CD4-positive, alpha-beta T cell treated with Interleukin-2 at 100 ng/mL for 4 hours (primary cell): ENCODE measurements at places on chromosomes 16 and 17.

DNA sequence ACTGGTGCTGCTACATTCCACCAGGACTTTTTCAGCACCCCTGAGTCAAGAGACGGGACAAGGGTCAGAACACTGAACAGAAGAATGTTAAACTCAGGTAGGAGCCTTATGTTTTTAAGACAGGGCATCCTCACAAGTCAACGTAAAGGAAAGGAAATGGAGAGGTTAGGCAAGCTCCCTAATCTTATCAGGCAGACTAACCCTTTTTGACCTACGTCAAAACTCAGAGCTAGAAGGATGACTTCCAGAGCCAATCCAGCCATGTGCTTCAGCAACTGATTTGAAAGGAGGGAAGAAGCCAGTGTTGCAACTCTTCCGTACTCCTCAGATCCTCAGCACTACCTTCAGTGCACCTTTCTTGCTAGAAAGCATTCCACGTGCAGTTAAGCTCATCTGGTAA, 46.8 kb downstream of the REXO5 start:
- DNase-seq, result no peak

- no peak for DNase-seq
These were observed 211.6 kb upstream of the SDK2 start for GRCh38 chr17:73855720-73856333.

GRCh38 chr16:54411544-54411943, 125.0 kb upstream of the IRX3 start:
- DNase-seq, result no peak

DNA sequence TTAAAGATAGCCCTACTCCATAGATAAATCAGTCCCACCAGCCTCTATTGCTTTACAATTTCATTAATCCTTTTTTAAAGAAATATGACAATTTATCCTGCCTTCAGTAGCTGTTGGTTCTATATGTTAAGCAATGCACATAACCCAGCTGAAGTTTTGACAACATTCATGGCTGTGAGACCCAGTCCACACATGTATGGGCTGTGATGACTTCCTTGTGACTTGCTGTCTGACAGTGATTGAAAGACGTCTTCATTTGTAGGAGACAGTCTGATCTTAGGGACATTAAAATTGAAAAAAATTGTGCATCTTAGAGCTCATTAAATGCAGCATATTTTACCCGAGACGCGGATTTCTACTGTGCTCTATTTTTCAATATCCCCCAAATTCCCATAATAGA, 252.0 kb upstream of the ASIC2 start:
- DNase-seq, result no peak

DNA sequence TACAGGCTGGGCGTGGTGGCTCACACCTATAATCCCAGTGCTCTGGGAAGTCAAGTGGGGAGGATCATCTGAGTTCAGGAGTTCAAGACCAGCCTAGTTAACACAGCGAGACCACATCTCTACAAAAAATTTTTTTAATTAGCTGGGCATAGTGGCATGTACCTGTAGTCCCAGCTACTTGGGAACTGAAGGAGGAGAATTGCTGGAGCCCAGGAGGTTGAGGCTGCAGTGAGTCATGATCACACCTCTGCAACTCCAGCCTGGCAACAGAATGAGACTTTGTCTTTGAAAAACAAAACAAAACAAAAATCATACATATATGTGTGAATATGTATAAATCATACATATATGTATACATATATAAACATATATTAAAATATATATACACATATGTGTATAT, 54.1 kb upstream of the MARCHF10 start:
- no peak for DNase-seq

- no peak for DNase-seq
These were observed 162.0 kb downstream of the SDK2 start for GRCh38 chr17:73482251-73482716.

GRCh38 chr16:71676236-71676635, 48.3 kb downstream of the PHLPP2 start:
- no peak for DNase-seq

- no peak for DNase-seq
These were observed 40.2 kb downstream of the ARL4D start for GRCh38 chr17:43439041-43439440.

DNA sequence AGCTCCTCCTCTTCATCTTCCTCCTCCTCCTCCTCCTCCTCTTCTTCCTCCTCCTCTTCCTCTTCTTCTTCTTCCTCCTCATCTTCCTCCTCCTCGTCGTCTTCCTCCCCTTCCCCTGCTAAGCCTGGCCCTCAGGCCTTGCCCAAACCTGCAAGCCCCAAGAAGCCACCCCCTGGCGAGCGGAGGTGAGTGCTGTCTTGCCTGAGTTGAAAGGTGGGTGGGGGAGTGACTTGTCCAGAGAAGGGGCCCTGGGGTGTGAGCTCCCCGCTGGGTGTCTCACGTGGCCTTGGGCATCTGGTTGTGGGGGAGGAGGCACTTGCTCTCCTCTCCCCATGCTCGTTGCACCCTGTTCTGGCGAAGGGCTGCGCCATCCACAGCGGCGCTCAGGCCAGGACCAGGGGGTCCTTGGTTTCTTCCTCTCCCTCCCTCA, 8.0 kb downstream of the ELOB start:
- no peak for DNase-seq

DNA sequence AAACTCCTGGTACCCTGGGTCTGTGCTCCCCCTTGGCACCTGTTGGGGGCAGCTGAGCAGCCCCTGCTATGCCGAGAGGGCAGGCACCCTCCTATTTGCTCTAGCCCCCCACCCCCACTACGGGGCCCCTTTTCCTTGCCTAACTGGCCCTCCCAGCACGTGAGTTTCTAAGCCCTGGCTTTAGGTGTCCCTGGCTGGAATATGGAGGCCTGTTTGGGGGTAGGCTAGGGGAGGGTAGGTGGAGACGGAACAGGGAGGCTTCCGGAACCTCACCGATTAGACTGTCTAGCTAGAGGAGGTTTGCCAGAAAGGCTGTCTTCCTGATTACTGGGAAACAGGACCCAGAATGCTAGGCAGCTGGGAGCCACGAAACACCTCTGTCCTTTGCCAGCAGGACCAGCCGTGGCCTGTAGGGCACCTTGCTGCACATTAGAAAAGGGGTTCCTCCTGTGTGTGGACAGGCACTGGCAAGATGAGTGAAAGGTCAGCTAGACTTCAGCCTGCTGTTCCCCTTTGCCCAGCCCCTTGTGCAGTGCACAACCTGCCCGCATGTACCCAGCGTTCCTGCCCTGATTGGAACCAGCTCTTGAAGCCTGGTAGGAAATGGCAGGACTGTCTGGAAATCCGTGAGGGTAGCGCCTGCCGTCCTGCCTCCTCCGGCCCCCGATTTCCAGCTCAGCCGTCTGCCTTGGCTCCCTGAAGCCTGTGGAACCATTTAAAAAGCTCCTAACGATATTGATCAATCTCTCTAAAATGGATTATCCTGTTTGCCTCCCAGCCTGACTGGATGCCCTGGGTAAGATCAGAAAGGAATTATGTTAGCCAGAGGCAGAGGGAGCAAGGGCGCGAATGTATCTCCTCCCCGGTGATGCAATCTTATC, 83.4 kb upstream of the GSE1 start:
- DNase-seq, result no peak

DNA sequence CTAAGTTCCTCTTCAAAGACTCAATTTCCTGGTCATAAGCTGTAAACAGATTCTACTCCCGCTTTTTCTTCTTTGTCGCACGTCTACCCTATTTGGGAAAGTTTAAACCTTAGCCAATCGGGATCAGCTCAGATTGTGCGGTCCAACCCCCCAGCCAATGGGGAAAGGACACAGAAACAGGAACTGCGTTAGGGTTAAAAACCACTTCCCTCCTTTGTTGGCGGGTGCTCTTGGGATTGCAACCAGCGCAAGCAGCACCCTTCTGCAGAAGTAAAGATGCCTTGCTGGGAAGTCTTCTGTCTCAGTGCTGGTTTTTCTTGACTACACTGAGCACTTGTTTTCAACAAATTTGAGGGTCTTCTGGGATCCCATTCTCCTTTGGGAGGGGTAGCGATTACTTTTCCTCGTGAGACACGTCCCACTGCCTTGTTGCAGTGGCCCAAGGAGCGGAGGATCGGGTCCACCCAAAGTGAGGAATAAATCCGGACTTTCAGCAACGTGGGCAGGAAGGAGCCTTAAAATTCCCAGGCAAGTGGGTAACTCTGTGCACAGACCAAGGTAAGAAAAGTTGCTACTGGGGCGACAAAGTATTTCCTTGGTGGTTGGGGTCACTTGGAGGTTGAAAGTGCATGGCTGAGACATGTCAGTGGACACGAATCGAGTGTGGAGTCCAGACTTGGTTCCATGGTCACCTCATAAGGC, 1.0 kb upstream of the YPEL3 start:
- DNase-seq, result no peak

DNA sequence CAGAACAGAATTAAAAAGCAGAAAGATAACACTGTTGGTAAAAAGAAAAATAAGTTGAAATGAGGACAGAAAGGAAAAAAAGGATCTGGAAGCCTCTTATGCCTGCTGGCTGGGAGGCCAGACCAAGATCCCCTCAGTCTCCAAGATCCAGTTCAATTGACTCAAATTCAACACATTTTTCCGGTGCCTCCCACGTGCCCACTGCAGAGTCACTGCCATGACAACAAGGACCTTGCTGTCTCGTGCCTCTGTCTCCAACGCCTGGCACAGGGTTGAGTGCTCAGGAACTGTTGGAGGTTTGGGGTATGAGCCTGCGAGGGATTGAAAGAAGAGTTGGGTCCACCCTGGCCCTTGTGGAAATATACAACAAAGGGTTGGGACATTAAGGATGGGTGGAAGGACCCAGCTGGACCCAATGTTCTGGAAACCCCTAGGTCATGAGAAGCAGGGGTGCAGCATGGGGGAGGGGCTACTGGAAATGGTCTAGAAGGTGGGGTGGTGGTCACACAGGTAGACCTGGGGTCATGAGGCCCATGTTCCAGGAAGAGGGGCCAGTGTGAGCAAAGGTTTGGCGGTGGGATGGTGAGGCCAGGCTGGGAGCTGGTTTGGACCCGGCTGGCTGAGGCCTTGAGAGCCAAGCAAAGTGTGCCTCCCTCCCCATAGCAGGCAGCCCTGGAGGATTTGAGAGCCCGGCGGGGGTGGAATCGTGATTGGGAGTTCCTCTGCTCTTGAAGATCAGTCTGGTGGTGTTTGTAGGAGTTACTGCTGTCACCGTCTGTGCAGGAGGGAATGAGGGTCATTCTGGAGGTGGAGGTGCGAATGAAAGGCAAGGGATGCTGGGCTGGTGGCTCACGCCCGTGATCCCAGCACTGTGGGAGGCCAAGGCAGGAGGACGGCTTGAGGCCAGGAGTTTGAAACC, 1.3 kb downstream of the IL34 start:
- no peak for DNase-seq

- no peak for DNase-seq
These were observed 51.8 kb upstream of the ACSF3 start for GRCh38 chr16:89041571-89042481.

DNA sequence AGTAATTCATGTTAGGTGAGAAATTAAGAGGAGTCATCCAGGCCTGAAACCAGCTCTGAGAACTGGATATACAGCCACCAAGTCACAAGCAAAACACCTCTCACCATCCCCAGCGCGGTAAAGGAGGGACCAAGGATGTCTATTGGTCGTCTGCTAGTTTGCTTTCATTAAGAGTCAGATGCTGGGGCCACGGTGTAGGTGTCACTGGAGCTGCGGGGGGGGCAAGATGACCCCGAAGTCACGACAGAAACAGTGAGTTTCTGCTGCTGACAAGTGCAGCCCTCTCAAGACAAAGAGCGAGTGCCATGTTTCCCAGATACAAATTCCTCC, 790 bp downstream of the NCBP3 start:
- peak; percentile 43 for DNase-seq

GRCh38 chr16:54049591-54050458, 236.8 kb downstream of the IRX3 start:
- DNase-seq, result no peak

DNA sequence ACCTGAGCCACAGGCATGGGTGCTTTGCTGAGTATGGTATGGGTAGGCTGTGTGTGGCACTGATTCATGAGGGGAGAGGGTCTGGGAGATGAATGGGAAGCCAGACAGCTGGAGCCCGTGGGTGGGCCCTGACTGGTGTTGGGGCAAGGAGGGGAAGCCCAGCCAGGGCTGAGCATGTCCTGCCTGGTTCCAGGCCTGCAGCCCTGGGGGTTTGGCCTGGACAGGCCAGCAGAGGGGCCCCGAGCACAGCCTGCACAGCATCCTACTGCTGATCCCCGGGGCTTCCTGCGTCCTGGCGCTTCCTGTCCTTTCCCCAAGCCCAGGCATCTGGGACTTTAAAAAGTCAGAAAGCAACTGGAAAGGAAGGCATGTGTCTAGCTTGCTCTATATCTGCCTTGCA, 4.6 kb upstream of the MVD start:
- DNase-seq, result no peak

GRCh38 chr16:27273670-27274423, 5.3 kb upstream of the NSMCE1 start:
- peak; percentile 52 for DNase-seq

DNA sequence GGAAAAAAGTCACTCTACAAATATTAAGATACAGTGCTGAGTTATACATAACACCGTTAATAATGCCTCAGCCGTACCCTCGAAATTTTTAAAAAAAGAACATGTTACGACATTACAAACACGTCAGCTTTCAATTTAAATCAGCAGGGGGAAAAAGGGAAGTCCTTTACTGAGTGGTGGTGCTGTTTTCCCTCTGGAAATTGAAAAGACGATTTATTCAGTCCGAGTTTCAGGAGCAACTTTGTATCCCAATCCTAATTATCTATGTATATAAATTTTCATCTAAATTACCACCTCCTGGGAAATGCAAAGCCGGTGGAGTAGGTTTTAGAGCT, 1.3 kb downstream of the NETO2 start:
- DNase-seq, result peak; percentile 10

DNA sequence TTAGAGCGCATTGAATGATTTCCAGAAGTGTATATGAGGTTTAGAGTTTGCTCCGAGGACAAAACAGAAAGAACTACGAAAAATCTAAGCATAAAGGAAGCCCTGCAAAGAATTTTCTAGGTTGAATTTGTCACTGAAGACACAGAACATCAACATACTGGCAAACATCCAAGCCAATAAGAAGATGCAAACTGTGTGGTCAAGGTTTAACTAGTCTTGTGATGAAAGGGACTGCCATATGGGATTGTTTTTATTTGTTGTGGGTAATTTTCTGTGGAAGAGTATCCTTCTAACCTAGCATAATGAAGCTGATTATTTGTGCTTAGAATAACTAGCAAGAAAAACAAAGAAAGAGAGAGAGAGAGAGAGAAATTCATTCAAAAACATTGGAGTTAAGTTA, 492.0 kb upstream of the ERCC4 start:
- no peak for DNase-seq

GRCh38 chr17:51743477-51743876, 415.0 kb downstream of the CA10 start:
- DNase-seq, result no peak

DNA sequence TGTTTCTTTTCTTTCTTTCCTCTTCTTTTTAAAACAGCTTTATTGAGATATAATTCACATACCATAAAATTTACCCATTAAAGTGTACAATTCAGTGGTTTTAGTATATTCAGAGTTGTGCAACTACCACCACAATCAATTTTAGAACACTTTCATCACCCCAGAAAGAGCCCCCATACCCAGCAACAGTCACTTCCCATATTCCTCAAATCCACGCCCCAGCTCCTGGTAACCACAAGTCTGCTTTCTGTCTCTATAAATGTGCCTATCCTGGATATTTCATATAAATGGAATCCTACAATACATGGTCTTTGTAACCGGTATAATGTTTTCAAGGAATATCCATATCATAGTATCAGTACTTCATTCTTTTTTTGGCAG, 19.4 kb downstream of the RARA start:
- DNase-seq, result no peak
